ENCODE measurements at places on chromosomes 11 and 22.

DNA sequence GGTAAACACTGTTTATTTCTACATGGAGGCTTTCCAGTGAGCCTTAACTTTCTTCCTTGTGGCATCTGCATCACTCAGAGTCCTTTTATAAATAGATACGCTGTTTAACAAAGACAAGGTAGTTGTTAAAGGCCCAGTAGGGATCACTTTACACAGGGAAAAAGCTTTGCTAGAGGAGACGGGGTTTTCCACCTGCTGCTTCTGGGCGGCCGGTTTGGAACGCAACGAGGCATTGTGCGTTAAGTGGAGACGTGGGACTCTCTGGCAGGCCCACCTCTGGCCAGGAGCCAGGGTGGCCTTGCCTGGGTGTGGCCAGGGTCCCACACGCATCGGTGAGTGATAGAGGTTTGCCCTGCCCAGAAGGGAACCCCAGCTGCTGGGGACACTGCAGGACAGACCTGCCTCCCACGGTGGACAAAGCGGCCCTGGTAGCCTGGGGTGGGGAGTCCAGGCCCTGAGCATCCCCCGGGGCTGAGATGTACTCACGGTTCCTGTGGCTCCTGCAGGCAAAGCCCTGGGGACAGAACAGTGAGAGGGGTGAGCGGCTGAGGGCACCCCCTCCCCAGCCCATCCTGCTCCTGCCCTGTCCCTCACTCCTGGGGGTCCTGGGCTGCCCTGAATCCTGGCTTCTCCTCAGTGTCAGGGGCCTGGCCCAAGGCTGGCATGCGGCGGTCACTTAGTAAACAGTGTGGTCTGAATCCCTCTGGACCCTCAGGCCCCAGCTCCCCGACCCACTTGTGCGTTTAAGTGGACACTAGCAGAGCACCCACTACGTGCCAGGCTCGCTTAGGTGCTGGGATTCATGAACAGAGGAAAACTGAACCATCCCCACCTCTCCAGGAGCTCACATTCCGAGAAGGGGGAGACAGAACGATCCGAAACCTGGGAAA is 4.2 kb downstream of the IL17REL start:
- no peak for DNase-seq

DNA sequence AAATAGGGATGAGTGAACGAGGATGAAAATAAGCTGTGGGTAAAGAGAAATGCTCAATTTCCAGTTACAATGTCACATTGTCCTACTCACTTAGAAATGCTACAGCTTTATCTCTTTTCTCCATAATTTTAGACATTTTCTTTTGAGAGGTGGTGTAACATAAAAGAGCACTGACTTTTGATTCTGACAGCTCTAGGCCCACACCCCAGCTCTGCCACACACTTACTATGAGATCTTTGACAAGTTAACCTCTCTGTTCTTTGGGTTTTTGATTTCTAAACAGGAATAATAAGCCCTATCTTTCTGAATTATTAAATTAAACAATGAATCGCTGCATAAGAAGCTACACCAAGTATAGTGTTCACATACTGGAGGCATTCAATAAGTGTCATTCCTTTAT is 228.3 kb upstream of the PITPNB start:
- no peak for DNase-seq

DNA sequence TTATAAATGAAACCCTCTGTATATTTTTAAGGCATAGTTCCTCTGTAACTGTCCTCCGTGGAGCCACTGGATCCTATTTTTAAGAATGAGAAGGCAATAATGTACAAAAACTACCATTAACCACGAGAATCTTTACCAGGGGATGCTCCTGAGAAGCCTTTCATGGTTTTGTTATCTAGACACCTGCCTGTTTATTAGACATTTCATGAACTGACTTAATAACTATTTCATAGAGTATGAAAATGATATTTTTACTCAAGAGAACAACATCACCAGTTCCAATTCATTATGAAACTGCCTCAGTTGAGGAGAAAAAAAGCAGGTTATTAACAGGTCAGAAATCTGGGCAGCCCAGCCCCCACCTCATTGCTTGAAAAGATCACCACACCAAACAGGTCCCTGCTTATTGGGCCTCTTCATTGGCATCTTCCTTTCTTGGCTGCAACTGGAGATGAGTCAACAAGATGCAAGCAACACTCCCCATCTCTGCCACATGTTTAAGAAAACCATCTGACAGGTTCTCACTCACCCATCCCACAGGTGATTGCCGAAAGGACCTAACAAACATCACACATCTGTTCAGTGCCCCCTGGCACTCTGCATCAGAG is 27.8 kb downstream of the ETS1 start:
- DNase-seq, result no peak

DNA sequence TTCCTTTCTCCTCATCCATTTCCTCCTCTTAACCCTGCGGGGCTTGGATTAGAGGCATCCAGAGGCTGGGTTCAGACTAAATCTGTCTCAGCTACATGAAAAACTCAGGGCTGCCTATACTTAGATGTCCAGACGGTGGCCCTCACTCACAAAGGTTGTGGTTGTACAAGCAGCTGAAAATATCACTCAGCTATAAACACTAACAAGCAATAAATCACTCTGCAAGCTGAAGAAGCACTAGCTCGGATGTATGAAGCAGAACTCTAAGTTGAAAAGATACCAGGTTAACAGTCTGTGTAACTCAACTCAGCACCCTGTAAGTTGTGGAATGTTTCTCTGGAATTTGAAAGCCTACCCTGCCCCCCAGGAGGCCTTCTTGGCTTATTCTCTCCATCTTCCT is 82.9 kb downstream of the EXT2 start:
- DNase-seq, result no peak

GRCh38 chr11:118895093-118896039 is 11.7 kb downstream of the CXCR5 start:
- peak; percentile 75 for DNase-seq

DNA sequence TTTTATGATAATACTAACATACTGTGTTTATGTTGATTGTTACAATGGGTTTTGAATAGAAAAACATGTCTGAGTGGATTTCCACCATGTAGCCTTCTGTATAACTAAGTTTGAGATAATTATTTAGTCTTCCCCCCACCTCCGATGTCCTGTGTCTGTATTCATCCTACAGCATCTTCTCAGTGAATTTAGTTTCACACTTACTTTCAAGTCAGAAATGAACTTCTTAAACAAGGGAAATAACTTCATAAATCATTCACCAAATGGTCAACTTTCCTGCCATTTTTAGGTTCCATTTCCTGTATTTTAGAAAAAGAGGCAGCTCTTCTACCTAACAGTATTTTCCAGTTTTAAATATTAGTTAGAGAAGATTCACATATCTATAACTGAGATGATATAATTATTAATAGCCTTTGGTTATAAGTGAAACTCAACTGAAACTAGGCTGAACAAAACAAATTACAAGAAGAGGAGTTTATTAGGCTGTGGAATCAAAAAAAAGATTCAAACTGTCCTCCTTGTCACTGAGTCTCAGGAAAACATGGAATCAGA is 3.5 kb downstream of the OR51B5 start:
- no peak for DNase-seq

- DNase-seq, result no peak
Measured at GRCh38 chr22:22893077-22893805, 5.6 kb downstream of the IGLL5 start.

DNA sequence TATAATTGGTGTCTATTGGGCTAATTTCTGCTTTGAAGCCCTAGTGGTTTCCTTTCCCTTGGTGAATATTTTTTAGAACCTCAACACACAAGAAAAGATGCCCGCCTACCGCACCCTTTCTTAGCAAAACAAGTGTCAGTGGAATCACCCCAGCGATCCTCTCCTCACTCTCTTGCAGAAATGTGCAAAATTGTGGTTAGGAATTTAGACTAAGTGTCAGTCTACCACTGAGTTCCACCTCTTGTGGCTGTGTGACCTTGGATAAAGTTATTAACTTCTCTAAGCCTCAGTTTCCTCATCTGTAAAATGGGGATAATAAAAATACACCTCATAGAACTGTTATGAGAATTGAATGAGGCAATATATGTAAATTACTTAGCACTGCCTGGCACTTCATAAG is 5.3 kb upstream of the JAML start:
- DNase-seq, result peak; percentile 11

DNA sequence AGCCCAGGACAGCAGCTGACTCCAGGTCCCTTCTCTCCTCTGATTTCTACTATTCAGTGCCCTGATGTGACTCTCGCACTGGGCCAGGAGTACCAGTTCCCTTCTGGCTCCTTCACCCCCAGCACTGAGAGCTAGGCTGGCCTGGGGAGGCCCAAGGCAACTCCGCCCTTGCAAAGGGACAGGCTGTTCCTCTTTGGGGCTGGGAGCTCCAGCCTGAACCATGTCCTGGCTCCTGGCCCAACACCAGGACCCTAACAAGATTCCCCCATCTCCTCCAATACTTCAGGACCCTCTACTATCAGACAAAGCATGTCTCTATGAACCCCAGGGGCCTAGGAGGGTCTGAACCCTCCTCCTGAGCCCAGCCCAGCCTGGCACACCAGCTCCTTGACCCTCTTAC is 12.5 kb downstream of the CREB3L1 start:
- no peak for DNase-seq

- no peak for DNase-seq
Measured at GRCh38 chr11:1869427-1870325, 16.8 kb downstream of the LSP1 start.

GRCh38 chr11:7437696-7438095 is 47.6 kb upstream of the OLFML1 start:
- DNase-seq, result no peak

- no peak for DNase-seq
Measured at GRCh38 chr11:72300268-72300667, 56.3 kb upstream of the PHOX2A start.

- DNase-seq, result no peak
Measured at GRCh38 chr11:16917941-16918340, 96.3 kb downstream of the PLEKHA7 start.

- DNase-seq, result no peak
Measured at GRCh38 chr11:117334896-117335295, 7.2 kb downstream of the CEP164 start.
